Activated CD4-positive, alpha-beta T cell treated with anti-CD3 and anti-CD28 coated beads for 36 hours (primary cell): ENCODE measurements at places on chromosomes 7 and 10. TPM values are rescaled to one million over a fixed set of nuclear protein-coding genes. Genes with fewer than 3 reads are reported as not detected.
A peak's percentile ranks its signal among the peaks of the same experiment; 100 is the strongest.

DNA sequence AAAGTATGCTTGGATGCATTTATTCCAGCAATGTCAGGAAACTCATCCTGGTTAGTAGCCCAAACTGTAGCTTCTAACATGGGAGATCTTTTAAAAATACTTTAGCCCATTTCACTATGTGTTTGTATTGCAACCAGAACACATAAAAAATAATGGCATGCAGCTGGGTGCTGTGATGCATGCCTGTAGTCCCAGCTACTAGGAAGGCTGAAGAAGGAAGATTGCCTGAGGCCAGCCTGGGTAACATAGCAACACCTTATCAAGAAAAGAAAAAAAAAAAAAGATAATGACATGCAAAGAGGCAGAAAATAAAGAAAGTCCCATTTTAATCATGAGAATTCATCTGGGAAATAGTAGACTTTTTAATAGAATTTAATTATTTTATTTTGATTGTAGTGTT is 517.0 kb upstream of the TEX47 start:
- DNase-seq: no peak

GRCh38 chr10:107767185-107767584 is 602.7 kb upstream of the SORCS1 start:
- no peak for DNase-seq

GRCh38 chr7:11403781-11404180 is 428.2 kb downstream of the THSD7A start:
- DNase-seq: no peak

DNA sequence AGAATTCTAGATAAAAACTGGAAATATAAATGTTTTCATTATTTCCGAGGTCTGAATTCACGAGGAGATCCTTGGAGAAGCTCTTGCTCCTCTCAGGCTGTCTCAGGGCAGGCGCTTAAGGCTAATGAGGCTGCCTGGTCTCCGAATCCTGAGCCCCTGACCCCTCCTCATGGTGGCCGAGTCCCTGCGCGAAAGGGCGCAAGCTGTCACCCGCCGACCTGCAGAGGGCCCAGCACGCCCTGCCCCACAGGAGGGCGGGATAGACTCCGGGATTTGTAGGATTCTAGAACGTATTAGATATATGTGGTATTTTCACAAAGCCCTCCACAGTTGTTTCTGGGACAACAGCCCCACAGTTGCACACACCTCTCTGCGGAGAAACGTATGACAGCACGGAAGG is 284.1 kb downstream of the ABCA13 start:
- no peak for DNase-seq

GRCh38 chr7:33952824-33953223 is 47.5 kb downstream of the BMPER start:
- DNase-seq: no peak

DNA sequence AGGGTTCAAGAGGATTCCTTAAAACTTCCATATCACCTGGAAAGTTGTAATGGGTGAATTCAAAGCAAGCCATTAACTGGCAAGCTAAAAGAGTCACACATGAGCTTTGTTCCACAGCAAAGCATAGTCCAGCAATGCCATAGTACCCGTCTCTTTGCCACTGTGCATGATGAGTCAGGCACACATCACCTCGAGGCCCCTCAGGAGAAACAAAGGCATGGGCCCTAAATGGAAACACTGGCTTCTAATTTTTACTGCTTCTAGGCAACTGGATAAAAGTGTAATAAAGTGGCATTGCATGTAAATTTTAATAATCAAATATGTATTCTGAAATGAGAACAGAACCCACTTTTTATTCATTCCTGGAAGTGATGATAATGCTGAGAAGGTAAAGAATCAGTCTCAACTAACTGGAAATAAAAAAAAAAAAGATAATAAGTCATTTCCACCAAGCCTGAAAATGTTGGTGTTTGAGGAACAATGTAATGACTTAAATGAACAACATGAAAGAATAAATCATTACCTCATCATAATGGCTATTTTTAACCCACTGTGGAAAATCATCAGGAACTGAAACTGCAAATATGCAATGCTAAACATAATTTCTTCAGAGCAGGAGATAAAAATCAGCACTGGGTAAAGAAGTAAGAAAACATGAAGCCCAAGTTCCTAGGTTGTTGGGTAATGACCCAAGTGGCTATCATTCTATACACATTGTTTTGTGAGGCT is 104.9 kb downstream of the CDK6 start:
- peak; percentile 68 for DNase-seq

BAMBI gene
- 0.16 TPM for total RNA-seq

MGMT gene
- 18.0 TPM for total RNA-seq

PON1 gene
- not detected for total RNA-seq

CLRN3 gene
- not detected for total RNA-seq

BTBD16 gene
- total RNA-seq: not detected

UNC5B gene
- 0.05 TPM for total RNA-seq

- DNase-seq: peak; percentile 2
Measured at GRCh38 chr10:131842351-131843088, 58.3 kb upstream of the PPP2R2D start.

- no peak for DNase-seq
Measured at GRCh38 chr10:43125274-43125845, 12.9 kb upstream of the CSGALNACT2 start.

- no peak for DNase-seq
Measured at GRCh38 chr10:57102236-57102635, 741.2 kb upstream of the ZWINT start.

CREM gene
- total RNA-seq: 126 TPM

- DNase-seq: no peak
Measured at GRCh38 chr7:98167653-98168052, 43.6 kb upstream of the BHLHA15 start.
